ENCODE measurements at places on chromosomes 16 and 17.

GRCh38 chr17:36195434-36196130 is 976 bp downstream of the CCL3L1 start:
- DNase-seq, result no peak

DNA sequence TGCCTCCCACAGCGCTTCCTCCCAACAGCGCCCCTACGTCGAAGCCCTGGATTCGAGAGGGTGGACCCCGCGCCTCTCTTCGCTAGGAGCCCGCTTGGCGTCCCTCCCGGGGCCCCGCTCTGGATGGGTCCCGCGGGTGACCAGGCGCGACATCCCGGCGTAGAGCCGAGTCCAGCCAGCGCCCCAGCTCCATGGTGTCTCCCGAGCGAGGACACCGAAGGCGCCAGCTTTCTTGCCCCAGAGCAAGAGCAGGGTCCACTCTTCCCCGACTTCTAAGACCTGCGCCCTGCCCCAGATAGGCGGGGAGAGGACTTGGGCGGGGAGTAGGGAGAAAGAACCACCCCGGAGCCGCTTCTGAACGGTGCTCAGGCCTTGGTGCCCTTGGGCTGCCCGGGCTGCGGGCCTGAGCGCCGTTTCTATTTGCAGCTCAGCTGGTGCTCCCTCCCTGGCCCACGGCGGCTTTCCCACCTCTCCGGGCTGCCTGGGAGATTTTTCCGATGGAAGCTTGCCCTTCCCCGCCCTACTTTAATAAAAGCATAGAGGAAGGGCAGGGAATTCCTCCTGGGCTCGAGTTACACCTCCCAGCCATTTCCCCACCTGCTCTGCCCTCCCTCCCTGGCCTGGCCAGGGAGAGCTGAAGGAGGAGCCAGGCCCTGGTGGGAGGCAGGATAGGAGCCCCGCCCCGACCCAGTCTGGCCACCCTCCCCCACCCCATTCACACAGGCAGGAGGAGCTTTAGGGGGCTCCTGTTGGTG is 1.8 kb downstream of the MMP15 start:
- peak; percentile 73 for DNase-seq

DNA sequence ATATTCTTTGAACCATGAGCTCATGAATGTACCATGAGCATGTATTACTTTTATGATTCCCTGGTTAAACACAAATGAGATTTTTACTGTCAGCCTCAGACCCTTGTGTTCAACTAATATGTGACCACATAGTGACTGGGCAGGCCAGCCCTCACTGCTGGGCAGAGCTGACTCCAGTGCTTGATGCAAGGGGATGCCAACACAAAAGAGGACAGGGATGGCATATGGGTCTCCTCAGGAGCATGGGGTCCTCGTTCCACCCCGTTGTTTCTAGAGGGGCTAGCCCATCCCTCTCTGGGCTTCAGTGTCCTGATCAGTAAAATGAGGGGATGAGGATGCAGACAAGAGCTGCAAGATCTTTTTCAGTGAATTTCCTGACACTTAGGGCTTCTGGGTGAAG is 19.3 kb downstream of the CFAP20 start:
- no peak for DNase-seq

- DNase-seq, result no peak
Observed at GRCh38 chr16:77569406-77569805, 134.6 kb upstream of the ADAMTS18 start.

DNA sequence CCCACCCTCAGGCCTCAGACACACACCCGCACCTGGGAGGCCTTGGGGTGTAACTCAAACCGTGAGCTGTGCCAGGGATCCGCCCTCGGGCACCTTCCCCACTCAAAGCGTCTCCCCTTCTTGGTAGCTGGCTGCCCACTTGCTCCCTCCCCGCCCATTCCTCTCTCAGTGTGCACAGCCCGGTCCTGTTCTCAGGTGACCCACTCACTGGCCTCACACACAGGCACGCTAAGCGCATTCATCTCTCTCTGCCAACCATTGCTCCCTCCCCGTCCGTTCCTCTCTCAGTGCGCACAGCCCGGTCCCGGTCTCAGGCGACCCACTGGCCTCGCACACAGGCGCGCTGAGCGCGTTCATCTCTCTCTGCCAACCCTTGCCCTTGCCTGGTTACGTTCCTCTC is 20.8 kb downstream of the WDR45B start:
- DNase-seq, result no peak

- DNase-seq, result no peak
Observed at GRCh38 chr17:82985973-82986372, 93.4 kb upstream of the METRNL start.

DNA sequence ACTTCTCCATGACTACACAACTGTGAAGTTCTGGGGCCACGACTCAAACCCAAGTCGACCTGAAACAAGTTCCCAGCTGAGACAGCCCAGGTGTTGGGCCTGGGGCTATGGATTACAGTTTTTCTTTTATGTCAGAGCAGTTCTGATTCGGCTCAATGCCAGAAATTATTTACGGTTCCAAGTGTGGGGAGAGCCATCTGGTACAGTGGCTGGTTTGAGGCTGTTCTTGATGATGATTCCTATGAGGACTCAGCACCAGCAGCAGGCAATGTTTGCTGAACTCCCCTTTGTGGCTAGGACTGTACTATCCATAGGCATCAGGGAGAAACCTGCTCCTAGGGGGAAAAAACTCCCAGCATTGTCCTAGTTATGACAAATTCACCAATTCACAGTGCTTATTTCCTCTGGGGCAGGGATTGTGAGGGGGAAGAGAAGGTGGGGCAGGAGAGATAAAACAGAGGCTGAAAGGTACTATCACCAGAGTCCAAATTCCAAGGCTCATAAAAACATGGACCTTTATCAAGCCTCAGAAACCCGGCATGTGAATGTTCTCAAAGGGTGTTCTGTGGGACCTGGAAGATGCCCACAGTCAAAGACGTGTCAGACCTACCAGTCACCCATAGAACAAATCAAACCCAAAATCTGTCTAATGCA is 18.2 kb upstream of the CMTM4 start:
- no peak for DNase-seq

GRCh38 chr16:18800775-18801144 is 589 bp downstream of the ARL6IP1 start:
- no peak for DNase-seq

DNA sequence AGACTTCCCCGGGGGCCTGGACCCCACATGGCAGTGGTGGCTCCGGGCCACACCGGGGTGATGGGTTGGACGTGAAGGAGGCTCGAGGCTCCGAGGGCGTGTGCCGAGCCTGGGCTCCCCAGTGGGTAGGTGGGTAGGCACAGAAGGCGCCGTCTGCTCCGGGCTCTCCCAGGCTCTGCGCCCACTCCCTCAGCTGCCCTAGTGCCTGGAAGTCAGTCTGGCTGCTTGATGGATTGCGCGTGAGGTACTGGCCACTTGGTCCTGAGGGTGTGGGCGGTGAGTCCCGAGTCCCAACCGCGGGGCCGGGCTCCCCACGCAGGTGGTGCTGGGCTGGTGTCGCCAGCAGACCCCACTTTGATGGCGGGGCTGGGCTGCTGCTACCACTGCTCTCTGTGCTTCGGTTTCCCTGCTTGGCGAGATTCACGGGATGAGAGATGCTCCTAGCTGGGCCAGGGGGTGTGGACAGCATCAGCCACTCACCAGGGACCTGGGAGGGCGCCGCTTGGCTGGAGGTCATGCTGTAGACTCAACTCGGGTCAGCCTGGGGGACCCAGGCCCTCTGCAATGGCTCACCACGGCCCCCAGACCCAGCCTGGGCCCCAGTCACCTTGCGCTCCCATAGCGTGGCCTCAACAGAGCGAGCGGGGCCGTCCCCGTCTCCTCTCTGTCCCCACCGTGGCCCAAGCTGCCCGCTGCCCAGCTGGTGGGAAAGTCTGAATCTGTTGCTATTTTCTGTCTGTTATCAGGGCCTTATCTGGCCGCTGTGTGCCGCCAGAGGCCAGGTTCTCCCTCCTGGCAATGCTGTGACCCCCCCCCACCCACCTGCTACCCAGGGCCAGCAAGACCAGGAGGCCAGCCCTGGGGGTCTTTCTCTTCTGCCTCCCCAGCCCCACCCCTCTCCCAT is 26.1 kb downstream of the ZFPM1 start:
- DNase-seq, result peak; percentile 57

DNA sequence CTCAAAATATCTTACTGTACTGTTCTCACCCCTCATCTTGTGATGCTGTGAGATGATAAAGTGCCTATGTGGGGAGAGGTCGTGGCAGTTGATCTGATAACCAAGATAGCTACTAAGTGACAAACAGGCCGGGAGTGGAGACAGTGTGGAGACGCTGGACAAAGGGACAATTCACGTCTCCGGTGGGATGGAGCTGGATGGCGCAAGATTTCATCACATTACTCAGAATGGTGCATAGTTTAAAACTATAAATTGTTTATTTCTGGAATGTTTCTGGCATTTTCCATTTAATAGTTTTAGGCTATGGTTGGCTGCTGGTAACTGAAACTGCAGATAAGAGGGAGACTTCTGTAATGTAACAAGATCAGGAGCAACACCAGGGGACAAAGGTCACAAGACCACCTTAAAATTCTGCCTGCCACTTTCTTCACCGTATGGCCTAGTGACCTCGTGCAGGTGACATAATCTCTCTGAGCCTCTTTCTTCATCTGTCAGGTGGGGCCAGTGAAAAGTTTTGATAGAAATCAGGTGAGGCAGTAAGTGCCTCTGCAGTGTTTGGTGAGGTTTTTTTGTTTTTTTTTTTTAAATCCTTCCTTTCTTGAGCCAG is 54.4 kb upstream of the LGALS9 start:
- DNase-seq, result no peak

GRCh38 chr16:30903596-30903995 is 7.2 kb downstream of the CTF1 start:
- peak; percentile 61 for DNase-seq

- no peak for DNase-seq
Observed at GRCh38 chr17:2959371-2960130, 103.9 kb downstream of the OR1D5 start.

DNA sequence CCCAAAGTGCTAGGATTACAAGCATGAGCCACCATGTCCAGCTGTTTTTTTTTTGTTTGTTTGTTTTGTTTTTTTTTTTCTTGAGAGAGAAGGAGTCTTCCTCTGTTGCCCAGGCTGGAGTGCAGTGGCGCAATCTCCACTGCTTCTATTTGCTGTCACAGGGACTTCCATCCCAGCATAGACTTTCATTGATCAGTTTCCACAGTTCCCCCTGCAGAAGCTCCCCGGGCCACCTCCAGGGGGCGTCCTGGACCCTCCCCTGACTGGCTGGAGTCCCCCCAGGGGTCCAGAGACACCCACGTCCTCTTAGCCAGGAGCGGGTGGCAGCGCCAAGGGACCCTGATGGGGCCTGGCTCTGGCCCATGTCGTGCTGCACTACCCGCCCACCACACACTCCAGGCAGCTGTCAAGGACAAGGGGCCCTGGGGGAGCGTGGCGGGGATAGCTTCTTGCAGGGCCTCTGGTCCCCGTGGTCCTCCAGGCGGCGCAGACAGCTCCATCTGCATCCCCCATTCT is 3.1 kb upstream of the NPW start:
- DNase-seq, result no peak

GRCh38 chr17:57455063-57455914 is 199.0 kb downstream of the MSI2 start:
- no peak for DNase-seq

GRCh38 chr17:68368387-68368786 is 77.1 kb downstream of the ARSG start:
- DNase-seq, result no peak

- no peak for DNase-seq
Observed at GRCh38 chr17:67492251-67492740, 115.2 kb downstream of the PITPNC1 start.

DNA sequence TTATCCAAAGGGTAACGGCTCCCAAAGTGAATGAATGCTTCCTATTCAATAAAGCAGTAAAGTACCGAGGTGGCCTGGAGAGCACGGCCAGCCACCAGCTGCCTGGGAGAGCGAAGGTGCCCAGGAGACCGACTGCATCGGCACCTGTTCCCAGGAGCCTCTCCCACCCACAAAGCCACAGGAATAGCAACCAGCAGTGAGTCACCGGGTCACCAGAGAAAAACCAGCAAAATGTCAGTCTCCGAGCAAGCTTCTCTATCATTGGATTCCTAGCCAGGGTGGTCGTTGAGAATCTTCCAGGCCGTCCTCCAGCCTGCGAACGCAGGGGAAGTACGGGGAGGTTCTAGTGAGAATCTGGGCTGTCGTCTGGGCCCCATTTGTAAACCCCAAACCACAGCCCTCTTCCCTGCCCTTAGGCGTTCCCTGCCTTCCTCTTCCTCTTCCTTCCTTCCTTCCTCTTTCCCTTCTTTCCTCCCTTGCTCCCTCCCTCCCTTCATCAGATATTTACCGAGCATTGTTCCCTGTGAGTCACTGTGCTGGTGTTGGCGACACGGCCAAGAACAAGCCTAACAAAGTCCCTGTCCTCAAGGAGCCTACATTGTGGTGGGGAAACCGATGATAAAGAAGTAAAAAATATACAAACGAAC is 114.6 kb downstream of the SLC39A11 start:
- no peak for DNase-seq

GRCh38 chr17:12856416-12856815 is 67.1 kb downstream of the ARHGAP44 start:
- no peak for DNase-seq

DNA sequence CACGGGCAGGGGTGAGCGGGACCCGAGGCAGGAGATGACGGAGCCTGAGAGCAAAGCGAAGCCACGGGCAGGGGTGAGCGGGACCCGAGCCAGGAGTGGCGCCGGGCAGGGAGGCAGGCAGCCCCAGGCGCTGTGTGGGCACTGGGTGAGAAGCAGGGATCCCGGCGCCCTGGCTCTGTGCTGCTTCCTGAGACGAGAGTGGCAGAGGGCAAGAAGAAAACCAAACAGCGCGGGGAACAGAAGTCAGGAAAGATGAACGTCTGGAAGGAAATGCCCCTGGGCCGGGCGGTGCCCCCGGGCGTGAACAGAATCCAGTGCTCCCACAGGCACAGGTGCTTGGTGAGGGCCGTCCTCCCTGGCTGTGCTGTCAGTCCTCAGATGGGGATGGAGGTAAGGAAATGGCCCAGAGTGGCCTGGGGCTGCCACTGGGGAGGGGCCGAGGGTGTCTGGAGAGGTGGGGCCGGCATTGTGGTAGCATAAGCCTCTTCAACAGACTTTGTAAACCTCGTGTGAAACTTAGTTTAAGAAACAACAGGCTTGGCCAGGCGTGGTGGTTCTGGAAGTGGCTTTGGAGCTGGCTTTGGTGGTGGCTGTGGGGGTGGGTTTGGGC is 9.8 kb downstream of the ASPSCR1 start:
- DNase-seq, result no peak

DNA sequence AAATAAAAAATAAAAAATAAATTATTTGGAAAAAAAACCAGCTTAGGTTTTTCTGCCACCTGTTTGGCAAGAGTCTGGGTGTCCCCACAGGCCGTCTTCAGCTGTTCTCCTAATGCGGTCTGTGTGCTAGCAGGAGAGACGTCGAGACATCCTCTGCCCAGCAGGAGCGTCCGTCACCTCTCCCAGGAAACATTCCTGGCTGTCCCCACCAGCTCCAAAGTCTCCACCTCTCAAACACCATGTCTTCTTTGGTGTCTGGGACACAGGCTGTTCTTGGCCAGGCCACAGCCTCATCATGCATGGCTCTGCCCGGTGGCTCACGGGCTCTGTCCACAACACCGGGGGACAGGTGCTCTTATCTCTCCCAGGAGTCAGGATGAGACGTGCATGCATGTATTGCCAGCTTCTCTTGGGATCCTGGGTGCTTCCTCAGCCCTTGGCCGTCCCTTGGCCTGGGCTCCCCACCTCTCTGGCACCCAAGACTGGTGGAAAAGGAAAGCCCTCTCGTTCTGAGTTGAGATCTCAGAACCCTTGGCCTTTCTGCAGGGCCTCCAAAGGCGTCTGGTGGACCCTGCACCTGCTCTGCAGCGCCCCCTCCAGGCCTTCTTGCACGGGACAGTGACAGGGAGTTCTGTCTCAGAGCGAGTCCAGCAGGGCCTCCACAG is 84.9 kb upstream of the CBX4 start:
- no peak for DNase-seq
